Activated CD4-positive, alpha-beta T cell treated with anti-CD3 and anti-CD28 coated beads, Interleukin-10, Interleukin-2, amounts not matched to agents 100 ng/mL and 50 ng/mL, durations not matched to agents 16 hours and 8 hours (primary cell): ENCODE measurements at places on chromosomes 4 and X.

- no peak for DNase-seq
Measured at GRCh38 chr4:99506781-99507180, 4.0 kb upstream of the C4orf17 start.

- no peak for DNase-seq
Measured at GRCh38 chr4:1939664-1940509, 68.7 kb downstream of the NSD2 start.

GRCh38 chrX:22950269-22951266, 49.2 kb upstream of the DDX53 start:
- DNase-seq = no peak

- DNase-seq = no peak
Measured at GRCh38 chrX:3393581-3394111, 47.2 kb upstream of the MXRA5 start.

DNA sequence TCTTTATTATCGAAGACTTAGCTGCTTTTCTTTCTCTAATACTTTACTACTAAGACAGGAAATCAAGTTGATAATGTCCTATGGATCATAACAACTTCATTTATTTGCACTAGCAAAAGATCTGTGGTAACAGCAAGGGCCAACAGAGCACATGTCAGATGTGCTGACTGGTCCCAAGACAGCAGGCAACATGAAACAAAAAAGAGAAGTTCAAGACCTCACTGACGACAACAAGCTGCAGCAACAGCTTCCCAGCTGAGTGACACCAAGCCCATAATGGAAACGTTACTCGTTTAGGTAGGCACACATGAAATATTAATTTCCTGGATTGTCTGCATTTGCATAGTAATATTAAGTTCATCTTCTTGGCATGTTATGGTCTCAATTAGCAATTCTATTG, 126.9 kb downstream of the UNC5C start:
- no peak for DNase-seq

GRCh38 chr4:184420881-184421416, 53.4 kb downstream of the IRF2 start:
- peak; percentile 68 for DNase-seq

- peak; percentile 39 for DNase-seq
Measured at GRCh38 chr4:40992472-40993295, 221.7 kb downstream of the APBB2 start.

DNA sequence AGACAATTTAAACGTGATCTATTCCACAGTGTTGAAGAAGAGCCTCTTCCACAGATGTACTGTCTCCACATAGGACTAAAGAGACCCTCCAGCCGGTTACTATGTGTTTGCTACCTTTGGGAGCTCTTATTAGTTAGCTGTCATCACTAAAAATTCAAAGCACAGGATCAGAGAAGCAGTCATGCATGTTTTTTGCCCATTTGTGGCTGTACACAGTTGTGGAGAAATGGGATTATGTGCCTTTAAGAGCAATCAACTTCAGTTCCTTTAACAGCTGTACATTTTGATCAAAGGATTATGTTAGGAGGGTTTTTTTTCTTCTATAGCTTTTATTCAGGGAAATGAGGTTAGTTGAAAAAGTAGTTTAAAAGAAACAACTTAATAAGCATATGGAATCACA, 149.0 kb upstream of the SPOCK3 start:
- no peak for DNase-seq

- peak; percentile 78 for DNase-seq
Measured at GRCh38 chr4:77734928-77735327, 84.2 kb downstream of the CNOT6L start.

DNA sequence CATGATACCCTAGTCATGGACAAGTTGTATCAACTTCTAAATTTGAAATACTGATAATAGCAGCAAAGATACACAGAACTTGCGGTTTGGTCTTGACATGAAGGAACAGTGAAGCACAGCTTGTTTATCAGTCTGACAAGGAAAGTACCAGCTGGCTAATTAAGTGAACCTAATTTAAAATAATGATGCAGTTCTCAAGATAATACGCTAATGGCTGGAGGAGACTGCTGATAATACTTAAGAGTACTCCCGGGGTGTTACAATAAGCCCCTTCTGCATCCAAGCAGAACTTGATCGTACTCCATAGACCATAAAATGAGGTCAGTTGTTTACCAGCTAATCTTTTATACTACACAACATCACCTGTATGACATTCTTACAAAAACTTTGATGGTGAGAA, 697.5 kb downstream of the FSTL5 start:
- no peak for DNase-seq

- peak; percentile 48 for DNase-seq
Measured at GRCh38 chrX:65866146-65866545, 173.7 kb downstream of the VSIG4 start.

- no peak for DNase-seq
Measured at GRCh38 chr4:10371869-10372471, 85.3 kb downstream of the ZNF518B start.

DNA sequence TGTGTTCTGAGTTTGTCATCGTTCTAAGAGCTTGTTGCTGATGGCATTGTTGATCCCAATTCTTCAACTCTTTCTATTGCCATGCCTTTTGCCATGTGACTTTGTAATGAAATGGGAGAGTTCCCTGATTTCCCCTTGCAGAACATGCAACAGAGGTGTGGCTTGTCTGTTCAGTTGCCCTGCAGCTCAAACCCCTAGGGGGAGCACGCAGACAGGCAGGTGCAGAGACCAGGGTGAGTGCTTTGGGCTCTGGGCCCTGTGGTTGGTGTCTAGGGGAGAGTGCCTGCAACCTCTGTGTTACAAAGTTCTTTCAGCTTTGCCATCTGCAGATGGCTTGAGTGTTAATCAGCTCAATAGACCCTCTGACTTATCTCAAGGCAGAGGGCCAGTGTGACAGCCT, 332.7 kb downstream of the MID1IP1 start:
- DNase-seq = peak; percentile 33

DNA sequence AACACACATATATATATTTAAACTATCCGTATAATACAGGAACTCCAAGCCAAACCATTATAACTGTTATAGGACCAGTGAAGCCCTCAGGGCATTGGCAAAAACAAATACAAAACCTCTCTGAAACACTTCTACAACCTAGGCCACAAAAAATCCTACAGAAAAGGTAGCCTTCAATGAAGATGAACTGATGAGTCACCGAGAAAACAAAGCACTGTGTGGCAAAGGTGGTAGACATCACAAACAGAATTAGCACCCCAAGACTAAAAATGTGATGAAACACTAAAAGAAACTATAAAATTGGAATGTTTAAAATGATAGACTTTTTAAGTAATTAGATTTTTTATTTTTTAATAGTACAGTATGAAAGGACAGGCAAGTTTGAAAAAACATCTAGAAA, 5.5 kb upstream of the HSPA4L start:
- DNase-seq = no peak

- no peak for DNase-seq
Measured at GRCh38 chr4:181728305-181728966, 514.8 kb upstream of the TENM3 start.

DNA sequence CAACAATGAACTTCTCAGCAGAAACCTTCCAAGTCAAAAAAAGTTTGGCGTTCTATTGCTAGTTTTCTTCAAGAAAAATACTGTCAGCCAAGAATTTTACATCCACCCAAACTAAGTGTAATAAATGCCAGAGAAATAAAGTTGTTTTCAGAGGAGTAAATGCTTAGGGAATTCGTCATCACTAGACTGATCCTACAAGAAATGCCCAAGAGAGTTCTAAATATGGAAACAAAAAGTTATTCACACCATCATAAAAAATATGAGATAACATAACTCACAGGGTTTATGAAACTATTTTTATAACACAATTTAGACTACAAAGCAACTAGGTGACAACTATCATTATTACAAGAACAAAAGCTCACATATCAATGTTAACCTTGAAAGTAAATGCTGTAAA, 259.5 kb upstream of the GABRA2 start:
- no peak for DNase-seq

DNA sequence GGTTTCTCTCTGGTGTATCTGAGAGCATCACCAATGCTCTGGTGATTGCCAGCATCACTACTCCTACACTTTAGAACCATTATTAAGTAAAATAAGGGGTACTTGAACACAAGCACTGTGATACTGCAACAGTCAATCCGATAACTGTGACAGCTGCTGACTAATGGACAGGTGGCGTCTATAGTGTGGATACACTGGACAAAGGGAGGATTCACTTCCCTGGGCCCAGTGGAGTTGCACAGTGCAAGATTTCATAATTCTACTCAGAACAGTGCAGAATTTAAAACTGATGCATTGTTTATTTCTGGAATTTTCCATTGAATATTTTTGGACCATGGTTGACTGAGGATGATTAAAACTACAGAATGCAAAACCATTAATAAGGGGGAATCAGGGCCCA, 97.8 kb downstream of the SHROOM3 start:
- no peak for DNase-seq

DNA sequence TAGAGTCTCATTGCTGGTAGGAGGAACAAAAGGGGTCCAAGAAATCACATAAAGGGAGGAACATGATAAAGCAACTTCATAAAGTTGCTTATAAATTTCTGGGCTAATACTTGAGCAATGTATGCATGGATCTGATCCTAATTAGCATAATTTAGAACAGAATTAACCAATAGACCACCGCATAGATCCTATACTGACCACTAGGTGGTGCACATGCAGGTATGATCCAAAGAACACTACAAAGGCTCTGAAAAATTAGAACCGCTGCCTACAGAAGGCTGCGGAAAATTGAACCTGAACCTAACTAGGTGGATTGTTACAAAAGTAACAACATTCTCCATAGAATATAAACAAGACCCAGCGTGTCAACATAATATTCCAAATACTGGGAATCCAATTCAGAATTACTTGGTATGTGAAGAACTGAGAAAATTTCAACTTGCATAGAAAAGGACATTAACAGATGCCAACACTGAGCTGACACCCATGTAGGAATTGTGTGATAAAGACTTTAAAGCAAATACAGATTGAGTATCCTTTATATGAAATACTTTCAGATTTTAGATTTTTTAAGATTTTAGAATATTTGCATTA, 23.3 kb downstream of the BRCC3 start:
- peak; percentile 49 for DNase-seq

DNA sequence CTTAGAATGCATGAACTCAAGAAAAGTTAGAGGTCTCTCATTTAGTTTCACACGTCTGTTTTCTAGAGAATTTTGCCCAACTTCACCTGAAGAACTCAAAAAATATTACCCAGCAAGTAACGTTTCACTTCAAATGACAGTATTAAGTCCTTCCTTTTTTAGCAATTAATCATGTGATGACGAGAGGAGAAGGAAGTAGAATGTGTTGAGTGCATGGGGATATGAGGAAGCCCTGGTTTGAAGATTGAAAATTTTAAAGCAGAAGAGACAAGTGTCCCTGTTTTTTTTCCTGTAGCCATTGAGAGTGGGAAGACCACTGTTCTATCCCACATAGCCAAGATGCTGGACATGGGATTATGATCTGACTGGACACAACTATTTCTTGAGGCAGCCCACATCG, 406.3 kb upstream of the CPEB2 start:
- no peak for DNase-seq

DNA sequence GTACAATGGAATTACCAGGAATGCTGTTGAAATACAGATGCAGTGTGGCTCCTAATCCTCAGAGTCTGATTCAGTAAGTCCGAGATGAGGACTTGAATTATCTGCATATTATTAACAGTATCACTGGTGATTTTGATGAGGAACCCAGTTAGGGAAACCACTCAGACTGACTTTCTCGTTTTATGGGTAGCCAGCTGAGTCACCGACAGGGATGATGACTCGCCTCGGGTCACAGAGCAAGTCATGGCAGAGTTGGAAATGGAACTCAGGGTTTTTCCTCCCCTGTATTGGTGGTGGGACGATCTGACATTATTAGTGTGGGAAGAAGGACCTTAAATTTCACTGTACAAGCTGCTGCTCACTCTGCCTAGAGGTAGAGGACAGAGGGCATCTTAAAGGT, 51.3 kb downstream of the RTL9 start:
- DNase-seq = peak; percentile 39

DNA sequence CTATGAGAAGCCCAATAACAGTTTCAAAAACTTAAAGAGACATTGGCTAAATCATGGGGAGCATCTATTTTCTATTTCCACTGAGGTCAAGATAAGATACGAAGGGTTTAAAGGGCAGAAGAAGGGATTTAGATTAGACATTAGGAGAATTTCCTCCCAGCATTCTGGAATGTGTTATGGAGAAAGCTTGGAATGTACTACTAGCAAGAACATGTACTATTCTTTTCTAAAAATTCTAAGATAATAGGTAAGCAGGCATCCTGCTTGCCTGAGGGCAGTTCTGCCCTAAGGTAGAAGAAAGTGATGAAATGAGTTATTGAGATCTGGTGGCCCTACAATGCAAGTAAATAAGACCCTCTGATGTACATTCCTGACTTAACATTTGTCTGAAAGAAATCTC, 279.2 kb downstream of the NR3C2 start:
- DNase-seq = no peak

GRCh38 chr4:176277162-176277904, 8.3 kb upstream of the ASB5 start:
- peak; percentile 28 for DNase-seq

GRCh38 chr4:140098455-140099160, 55.4 kb downstream of the MAML3 start:
- peak; percentile 22 for DNase-seq

GRCh38 chr4:41257906-41258305, 1.2 kb downstream of the UCHL1 start:
- DNase-seq = no peak

DNA sequence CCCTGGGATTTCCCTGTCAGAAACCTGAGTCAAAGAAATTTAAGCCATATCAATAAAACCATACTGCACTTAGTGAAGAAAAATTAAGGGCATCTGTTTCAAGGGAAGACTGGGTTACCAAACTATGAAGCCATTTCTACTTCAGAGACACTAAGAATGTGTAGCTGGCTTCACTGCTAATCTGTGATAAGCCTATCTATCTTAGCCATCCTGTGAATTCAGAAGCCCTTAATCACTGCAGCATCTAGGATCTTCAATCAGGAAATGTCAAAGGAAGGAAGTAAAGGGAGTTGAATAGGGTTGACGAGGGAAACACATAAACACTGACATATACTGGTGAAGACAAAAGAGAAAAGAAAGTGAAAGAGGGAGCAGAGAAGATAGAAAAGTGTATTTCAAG, 777.6 kb upstream of the DIAPH2 start:
- no peak for DNase-seq

DNA sequence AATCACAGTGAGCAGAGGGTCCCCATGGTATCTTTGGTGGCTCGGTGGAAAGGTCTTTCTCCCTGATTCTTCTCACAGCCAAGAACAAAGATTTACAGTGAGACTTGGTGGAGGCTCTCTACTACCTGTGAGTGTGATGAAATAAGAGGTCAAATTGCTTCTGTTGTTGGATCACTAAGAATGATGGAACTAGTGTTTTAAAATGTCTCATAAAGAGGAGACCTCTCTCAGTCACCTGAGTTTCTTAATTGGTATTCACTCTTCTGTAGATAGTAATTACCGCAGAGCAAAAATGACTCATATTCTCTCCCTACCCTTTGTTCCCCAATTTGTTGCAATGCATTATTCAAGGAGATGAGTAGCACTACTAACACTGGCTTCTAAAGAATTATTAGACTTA, 100.9 kb upstream of the TBC1D9 start:
- DNase-seq = no peak
